Esophagus muscularis mucosa (tissue), 4 donors: ENCODE measurements at places on chromosomes 7 and 10. TPM values are rescaled to one million over a fixed set of nuclear protein-coding genes. Genes with fewer than 3 reads are reported as not detected.

The ENTPD1 gene
- 27.3 TPM for total RNA-seq

The NEUROG3 gene
- total RNA-seq, result not detected

The LIPN gene
- total RNA-seq, result not detected

The ST8SIA6 gene
- total RNA-seq, result 1.8 TPM

The NEUROD6 gene
- total RNA-seq, result not detected

The CPEB3 gene
- 10.9 TPM for total RNA-seq

The COL17A1 gene
- 0.29 TPM for total RNA-seq

The TBX20 gene
- 0.83 TPM for total RNA-seq

The PGAM2 gene
- 0.66 TPM for total RNA-seq

The DYNC1I1 gene
- total RNA-seq, result 16.4 TPM

The NPFFR1 gene
- not detected for total RNA-seq
